Inflammatory macrophage treated with lipopolysaccharide for 1 hour (primary cell): ENCODE measurements at places on chromosomes 1 and 21.
A peak's percentile ranks its signal among the peaks of the same experiment; 100 is the strongest.

GRCh38 chr1:54340878-54341277 lies 65.3 kb downstream of the SSBP3 start:
- no peak for DNase-seq

- no peak for DNase-seq
Observed at GRCh38 chr1:163063610-163064009, 5.6 kb upstream of the RGS4 start.

DNA sequence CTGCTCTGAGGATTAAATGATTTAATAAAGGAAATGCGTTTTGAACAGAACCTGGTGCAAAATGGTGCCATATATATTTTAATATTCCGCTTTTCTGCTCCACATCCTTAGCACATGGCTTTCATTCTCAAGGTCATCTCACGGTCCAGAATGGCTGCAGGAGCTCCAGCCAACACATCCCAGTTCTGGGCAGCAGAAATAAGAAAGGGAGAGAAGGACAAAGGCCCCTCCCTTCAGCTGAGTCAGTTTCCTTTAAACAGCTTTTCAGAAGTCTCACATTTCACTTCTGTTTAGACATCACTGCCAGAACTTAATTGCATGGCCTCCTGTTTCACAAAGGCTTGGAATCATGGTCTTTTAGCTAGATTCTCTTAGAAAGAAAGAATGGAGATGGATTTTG lies 75.2 kb upstream of the LRRN2 start:
- no peak for DNase-seq

DNA sequence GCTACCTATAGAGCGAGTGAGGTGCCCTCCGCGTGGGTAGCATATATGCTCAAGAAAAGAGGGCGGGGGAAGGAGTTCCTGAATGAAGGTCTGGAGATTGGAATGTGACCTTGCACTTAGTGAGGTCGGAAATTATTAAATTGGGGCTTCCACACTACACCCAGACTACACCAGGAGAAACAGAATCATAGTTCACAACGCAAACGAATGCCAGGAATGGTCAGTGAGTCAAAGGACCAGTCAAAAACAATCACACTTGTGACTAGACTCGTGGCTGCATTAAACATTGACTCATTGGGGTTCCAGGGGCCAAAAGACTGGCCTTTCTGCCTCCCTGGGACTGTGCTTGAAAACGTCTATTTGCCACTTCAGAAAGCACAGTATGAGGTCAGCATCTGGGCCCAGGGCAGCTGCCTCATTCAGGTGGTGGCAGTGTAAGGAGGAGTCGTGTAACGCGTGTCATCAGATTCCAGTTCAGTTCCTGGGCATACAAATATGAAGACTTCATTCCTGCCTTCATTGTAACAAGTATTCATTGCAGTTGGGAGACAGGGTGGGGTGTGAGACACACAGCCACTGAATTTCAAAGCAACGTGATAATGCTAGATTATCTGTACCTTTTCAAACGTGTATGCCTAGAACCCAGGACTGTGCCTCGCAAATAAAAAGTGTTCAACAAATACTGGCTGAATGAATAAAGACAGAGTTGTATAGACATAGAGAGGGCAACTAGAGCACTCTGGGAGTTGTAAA lies at the start of gene YOD1:
Gene YOD1 (minus strand): TSS at position 18 of the 753 bp plus-strand sequence. CDS start 178 bp downstream, outside the sequence.
- DNase-seq = no peak

- no peak for DNase-seq
Observed at GRCh38 chr1:210650403-210650802, 321.7 kb downstream of the HHAT start.

DNA sequence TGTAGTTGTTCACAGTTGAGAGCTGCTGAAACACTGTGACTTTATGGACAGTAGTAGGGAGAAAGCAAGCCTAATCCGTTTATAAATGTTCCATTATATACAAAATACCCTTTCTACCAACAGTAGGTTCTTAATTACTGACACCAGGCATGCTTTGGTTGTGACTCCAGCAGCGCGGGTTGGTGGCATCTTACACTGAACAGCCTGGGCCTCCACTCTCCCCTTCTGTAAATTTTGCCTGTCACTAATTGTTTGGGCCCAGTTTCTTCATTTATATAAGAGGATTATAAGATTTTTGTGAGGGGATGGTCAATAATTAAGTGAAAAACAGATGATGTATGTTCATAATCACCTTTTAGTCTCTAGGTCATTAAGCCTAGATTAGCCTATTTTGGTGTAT lies 58.2 kb downstream of the ITSN1 start:
- no peak for DNase-seq

DNA sequence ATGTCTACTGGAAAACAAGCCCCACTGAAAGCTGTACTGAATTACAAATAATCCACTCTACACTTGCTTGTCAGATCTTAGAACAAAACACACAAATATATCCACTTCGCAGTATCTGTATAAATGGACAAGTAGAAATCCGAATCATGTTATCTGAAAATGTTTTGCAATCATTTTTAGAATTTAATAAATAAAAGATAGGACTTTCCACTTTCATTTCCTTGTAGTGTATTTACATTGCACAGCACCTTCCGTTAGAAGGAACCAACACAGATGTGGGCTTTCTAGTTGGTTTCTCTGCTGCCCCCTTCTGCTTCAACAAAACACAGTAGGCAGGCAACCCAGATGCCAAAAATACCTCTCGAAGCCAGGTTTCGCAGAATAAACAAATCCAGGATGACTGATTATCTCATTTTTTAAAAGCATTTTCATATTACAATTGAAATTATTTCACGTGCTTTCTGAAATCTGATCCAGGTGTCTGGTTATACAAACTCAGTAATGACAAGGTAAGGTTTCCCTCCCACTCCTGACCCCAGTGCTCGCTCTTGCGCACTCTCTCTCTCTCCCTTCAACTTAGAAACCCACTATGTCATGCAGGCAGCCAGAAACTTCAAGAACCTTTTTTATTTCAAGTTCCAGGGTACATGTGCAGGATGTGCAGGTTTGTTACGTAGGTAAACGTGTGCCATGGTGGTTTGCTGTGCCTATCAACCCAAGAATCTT lies 389.9 kb downstream of the SMYD3 start:
- peak; percentile 46 for DNase-seq

GRCh38 chr21:15592271-15592860 lies 137.4 kb upstream of the USP25 start:
- peak; percentile 74 for DNase-seq

GRCh38 chr1:193762236-193762635 lies 575.8 kb upstream of the B3GALT2 start:
- DNase-seq = no peak

GRCh38 chr1:9164919-9165318 lies 36.0 kb upstream of the GPR157 start:
- no peak for DNase-seq

GRCh38 chr1:101004670-101005069 lies 20.9 kb downstream of the DPH5 start:
- DNase-seq = peak; percentile 25

GRCh38 chr1:65525266-65526048 lies 105.0 kb downstream of the LEPR start:
- no peak for DNase-seq

GRCh38 chr1:52463891-52464290 lies 59.5 kb downstream of the PRPF38A start:
- no peak for DNase-seq

GRCh38 chr1:97366984-97367383 lies 553.9 kb downstream of the DPYD start:
- DNase-seq = no peak

GRCh38 chr21:34333121-34333739 lies 30.6 kb upstream of the KCNE2 start:
- no peak for DNase-seq

DNA sequence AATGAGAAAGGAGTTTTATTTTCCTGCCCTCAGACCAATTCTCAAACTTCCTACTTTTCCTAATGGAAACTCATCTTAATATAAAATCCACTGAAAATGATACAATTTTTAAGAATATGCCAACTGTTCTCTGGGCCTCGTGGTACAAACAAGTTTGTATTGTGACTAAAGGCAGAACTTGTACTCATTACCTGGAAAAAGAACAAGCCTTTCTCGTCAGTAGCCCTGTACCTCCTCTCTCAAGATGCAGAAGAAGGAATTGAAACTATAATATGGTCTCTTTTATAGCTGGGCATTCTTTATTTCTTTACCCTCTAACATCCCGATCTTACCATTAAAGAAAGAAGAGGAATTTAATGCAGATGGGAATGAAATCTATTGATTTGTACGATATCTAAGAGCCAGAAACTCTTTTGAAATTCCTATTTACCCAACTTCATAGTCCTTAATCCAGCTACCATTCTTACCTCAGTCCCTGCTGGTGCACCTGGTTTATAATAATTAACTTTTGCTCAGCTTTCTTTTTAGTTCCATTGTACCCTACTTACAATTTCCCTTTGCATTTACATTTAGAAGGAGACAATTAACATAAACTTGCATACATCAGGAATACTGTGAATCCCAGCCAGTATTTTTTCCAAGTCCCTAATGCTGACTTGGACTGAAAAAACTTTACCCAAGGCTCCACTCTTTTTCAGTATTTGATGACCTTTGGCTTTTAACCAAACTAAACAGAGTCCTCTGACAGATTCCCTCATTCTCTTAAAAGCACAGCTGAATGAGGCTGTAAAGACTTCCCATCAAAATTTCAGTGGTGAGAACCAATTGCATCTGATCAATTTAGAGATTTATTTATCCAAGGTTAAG lies 1162.4 kb downstream of the BRINP3 start:
- no peak for DNase-seq

DNA sequence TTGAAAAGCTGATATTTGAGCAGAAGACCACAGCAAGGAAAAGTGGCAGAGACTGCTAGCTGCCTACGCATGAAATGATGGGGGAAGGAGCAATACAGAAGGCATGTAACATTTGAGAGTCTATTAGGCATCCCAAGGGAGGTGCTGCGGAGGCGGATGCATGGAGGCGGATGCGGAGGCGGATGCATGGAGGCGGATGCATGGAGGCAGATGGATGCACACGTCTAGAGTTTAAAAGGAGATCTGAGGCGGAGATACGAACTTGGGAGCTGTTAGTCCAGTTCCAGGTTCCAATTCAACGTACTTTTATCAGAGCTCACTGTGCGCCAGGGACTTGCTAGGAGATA lies 744 bp upstream of the DDX20 start:
- DNase-seq = no peak

DNA sequence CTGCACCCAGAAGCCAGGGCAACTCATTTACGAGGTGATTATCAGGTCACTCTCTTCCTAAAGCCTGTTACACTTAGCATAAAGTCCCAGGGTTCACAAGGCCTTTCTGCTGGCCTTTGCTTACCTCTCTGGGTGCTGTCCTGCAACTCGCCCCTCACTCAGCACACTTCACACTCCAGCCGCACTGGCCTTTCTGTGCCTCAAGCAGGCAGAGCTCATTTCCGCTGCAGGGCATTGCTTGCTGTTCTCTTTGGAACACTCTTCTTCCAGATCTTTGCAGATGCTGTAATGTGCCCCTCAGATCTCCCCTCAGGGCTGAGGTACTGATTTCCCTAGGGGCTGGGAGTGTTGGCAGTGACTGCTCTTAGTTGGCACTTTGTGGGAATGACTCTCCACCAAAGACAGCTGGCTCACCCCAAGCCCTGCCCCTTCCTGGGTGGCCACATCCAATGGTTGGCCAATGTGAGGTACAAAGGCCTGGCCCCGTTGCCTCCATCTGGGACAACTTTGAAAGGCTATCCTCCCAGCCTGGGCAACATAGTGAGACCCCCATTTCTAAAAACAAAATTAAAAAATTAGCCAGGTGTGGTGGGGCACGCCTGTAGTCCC lies 50.8 kb upstream of the SSBP3 start:
- no peak for DNase-seq

DNA sequence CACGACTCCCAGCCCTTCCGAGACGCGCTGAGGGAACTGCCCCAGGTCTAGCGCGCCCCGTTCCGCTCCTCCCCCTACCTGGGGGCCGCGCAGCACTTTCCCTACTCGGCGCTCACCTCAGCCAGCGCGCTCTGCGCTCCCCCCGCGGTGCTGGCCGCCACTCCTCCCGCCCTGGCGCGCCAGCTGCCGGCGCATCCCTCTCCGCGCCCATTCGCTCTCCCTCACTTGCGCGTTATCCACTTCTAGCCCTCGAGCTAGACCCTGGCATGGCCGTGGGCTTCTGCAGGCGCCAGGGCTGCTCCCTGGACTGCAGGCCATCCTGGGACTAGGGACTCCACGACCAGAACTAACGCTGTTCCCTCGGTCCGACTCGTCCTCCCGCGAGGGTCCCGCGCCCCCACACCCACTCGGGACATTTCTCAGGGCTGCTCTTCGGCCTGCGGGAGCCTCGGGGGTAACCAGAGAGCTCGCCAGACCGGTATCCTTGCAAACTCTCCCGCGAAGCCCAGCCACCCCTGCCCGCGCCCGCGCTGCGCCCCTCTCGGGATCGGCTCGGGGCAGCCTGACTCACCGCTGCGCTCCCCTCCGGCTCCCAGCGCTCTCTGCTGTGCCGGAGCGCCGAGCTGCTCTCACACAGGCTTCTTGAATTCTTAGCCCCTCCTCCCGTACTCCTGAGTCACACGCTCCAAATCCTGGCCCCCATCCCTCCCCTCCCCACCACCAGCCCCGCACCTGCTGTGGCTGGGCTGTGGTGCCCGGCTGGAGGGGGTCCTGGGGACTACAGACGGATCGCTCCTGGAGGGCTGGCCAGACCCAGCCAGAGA lies at the start of gene NGF:
Gene NGF (minus strand): TSS at position 617 of the 824 bp plus-strand sequence. CDS start 51,454 bp downstream, outside the sequence.
- DNase-seq = no peak

DNA sequence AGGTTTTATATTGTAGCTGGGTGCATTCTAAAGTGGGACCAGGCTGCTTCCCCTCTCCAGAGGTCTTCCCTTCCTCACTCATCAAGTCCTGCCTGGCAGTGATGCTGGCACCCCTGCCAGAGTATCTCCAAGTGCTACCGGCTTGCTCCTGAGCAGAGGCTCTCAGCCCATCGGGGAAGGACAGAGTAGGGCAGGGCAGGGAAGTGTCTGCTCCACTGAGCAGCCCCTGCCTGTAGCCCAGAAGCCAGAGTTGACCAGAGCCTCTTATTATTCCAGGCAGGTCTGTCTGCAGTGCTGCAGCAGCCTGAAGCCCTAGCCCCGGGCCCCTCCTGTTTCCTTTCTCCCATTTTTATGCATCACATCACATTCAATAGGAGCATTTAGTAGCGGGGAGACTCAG lies 51.1 kb downstream of the ATP2B4 start:
- no peak for DNase-seq

DNA sequence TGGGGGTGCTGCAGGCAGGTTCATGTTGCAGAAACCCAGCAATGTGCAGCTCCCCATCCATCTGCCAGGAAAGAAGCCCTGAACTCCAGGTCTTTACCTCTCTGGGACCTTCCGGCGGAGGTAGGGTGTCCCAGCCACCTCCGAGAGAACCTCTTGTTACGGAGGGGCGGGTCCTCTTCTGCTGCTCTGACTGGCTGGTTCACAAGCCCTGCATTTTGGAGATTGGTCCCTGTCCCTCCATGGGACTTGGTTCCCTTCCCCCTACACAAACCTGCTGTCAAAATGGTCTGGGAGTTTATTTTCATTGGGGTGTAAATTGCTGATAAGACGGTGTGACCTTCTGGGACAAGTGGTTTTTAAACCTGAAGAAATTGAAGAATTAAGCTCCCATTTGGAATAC lies 8.0 kb upstream of the CELSR2 start:
- DNase-seq = no peak

- peak; percentile 73 for DNase-seq
Observed at GRCh38 chr1:110684491-110684890, 9.8 kb upstream of the KCNA3 start.

GRCh38 chr1:14112613-14113012 lies 412.6 kb downstream of the PRDM2 start:
- DNase-seq = no peak

GRCh38 chr1:174519844-174520243 lies 72.1 kb downstream of the GPR52 start:
- no peak for DNase-seq
